A549 treated with AZD2906 at 1 μM for 4 hours (cell line): ENCODE measurements at places on chromosomes 7 and 10. TPM values are rescaled to one million over a fixed set of nuclear protein-coding genes. Genes with fewer than 3 reads are reported as not detected.

TMEM130 gene
- 0.30 to 0.59 TPM (median 0.38 TPM) in 5 replicates for total RNA-seq

GLCCI1 gene
- total RNA-seq, result 0.96 to 1.2 TPM (median 1.0 TPM) in 5 replicates

TUBAL3 gene
- 0.23 to 0.31 TPM (median 0.31 TPM) in 5 replicates for total RNA-seq

PNLIPRP1 gene
- total RNA-seq, result not detected in 5 replicates

SPDYE6 gene
- total RNA-seq, result not detected in 5 replicates

CALHM1 gene
- 0.02 TPM in 1 of 5 replicates, not detected in the others for total RNA-seq

ADRA2A gene
- total RNA-seq, result 0.12 to 0.20 TPM (median 0.18 TPM) in 5 replicates

FKBP6 gene
- total RNA-seq, result not detected in 5 replicates

ZNF746 gene
- 16.7 to 19.6 TPM (median 19.2 TPM) in 5 replicates for total RNA-seq

NIPSNAP2 gene
- 42.3 to 56.2 TPM (median 49.7 TPM) in 5 replicates for total RNA-seq

NUDT13 gene
- total RNA-seq, result 2.6 to 3.0 TPM (median 2.9 TPM) in 5 replicates

GRB10 gene
- 53.8 to 57.6 TPM (median 55.7 TPM) in 5 replicates for total RNA-seq

NEUROD6 gene
- not detected in 5 replicates for total RNA-seq

CLCN1 gene
- 0.02 to 0.08 TPM (median 0.03 TPM) in 4 of 5 replicates, not detected in the other for total RNA-seq

HECW1 gene
- 15.3 to 20.0 TPM (median 18.4 TPM) in 5 replicates for total RNA-seq

CLDN3 gene
- total RNA-seq, result 1.4 to 4.4 TPM (median 3.6 TPM) in 5 replicates

APBB1IP gene
- 4.9 to 6.1 TPM (median 5.2 TPM) in 5 replicates for total RNA-seq

PRSS37 gene
- total RNA-seq, result not detected in 5 replicates

TRIM4 gene
- 24.8 to 32.0 TPM (median 26.0 TPM) in 5 replicates for total RNA-seq

PBLD gene
- total RNA-seq, result 2.7 to 3.7 TPM (median 3.4 TPM) in 5 replicates

LIPA gene
- total RNA-seq, result 40.1 to 52.4 TPM (median 46.2 TPM) in 5 replicates

GDF2 gene
- not detected in 5 replicates for total RNA-seq

TOMM7 gene
- total RNA-seq, result 436 to 1,044 TPM (median 466 TPM) in 5 replicates

WEE2 gene
- not detected in 5 replicates for total RNA-seq
